NCI-H748 treated with DMSO at 0.1 percent for 48 hours (cell line): ENCODE measurements at places on chromosomes 12 and 14.

- DNase-seq: no peak
These were observed 1.8 kb downstream of the PITPNM2 start for GRCh38 chr12:123149088-123149487.

DNA sequence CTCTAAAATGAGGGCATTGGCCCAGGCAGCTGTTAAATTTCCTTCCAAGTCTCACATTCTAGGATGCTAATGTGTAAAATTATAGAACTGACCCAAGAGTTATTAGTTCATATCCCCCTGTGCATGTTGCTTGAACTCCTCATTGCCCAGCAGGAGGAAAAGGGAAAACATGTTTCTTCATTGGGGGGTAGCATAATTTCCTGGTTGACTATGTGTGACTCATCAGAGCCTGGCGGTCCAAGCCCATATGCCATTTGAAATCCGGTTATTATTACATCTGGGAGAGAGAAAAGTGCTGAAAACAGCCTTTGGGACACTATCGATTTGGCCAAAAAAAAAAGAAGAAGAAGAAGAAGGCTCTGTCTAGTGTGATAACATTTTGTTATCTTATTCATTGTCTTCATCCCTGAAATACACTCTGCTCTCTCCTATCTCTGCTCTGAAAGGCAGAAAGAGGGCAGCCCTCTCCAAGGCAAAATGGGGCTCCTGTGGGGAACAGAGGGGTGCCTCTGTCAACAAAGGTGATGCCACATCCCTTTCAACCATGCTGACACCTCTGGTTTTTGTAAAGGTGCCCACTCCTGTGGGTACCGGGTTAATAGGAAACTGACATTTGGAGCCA lies 114.2 kb downstream of the DAD1 start:
- no peak for DNase-seq

GRCh38 chr14:56206596-56206995 lies 88.4 kb downstream of the PELI2 start:
- no peak for DNase-seq

- DNase-seq: no peak
These were observed 9.0 kb downstream of the BCL11B start for GRCh38 chr14:99262977-99263448.

DNA sequence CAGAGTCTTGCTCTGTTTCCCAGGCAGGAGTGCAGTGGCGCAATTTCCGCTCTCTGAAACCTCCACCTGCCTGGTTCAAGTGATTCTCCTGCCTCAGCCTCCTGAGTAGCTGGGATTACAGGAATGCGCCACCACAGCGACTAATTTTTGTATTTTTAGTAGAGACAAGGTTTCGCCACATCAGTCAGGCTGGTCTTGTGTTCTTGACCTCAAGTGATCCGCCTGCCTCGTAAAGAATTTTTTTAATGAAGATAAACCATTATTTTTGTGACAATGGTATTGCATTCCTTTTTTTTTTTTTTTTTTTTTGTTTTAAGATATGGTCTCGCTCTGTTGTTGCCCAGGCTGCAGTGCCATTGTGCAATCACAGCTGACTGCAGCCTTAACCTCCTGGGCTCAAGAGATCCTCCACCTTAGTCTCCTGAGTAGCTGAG lies 25.8 kb downstream of the ACVR1B start:
- no peak for DNase-seq

GRCh38 chr14:67018720-67019119 lies 170.5 kb upstream of the GARIN2 start:
- DNase-seq: no peak

GRCh38 chr12:104187446-104188155 lies 28.0 kb upstream of the TXNRD1 start:
- DNase-seq: no peak

- DNase-seq: no peak
These were observed 95.4 kb upstream of the SLC38A4 start for GRCh38 chr12:46921048-46921763.

DNA sequence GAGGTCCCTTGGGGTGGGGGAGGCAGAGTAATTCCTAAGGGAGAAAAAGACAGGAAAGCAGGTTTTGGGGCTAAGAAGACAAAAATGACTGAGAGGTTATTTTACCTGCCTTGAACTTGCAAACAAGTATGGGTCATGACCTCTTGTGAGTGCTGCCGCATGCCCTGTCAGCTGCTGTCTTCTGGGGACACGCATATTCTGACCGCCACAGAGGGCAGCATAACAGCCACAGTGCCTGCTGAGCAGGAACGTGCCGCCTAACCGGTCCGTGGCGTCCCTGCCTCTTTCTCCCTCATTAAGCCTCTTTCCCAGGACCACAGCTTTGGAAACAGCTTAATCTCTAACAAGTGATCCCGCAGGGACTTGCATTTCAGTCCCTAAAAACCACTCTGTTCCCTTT lies 51.3 kb upstream of the KCNA1 start:
- no peak for DNase-seq

DNA sequence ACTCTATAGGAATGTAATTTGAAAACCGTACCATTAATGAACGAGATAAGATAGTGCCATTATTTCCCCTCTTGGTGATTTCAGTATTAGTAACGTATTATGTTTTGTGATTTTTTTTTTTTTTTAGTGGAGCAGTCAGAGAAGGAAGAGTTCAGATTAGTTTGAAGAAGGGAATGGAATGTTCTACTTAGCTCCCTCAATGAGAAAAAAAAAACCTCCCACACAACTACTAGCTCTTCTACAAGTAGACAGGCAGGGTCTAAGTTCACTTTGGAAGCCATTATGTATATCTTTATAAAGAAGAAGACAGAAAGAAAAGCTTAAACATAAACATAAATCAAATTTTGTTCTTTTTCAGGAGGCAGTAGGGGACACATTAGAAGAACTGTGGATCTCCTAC lies 27.3 kb downstream of the PNMA1 start:
- DNase-seq: no peak

DNA sequence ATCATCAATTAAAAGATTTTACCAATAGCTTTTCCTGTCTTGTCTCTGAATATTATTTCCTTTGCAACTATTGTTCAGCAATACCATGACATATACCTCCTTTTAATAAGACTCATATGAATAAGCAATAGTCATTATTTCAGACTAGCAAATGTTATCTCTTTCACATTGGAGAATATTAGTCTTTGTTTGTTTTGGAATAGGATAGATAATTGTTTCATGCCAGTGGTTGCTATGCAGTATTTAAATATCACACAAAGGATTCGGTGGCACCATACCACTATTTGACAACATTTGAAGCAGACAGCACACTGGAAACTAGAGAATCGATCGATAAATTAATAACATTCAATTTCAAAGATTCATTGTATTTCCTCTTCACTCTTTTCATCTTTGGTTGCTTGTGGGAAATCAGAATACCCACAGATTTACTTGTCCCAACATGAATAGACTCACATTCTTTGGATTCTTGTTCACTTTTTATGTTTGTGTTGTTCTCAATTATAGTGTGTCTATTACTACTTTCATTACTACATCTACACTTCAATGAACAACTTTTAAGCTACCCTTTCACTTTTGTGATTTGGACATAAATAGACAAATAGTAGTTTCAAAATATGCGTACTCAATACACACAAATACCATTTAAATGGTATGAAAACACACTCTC lies 42.7 kb upstream of the TBPL2 start:
- DNase-seq: no peak

GRCh38 chr12:94010307-94010706 lies 138.1 kb upstream of the PLXNC1 start:
- DNase-seq: no peak

DNA sequence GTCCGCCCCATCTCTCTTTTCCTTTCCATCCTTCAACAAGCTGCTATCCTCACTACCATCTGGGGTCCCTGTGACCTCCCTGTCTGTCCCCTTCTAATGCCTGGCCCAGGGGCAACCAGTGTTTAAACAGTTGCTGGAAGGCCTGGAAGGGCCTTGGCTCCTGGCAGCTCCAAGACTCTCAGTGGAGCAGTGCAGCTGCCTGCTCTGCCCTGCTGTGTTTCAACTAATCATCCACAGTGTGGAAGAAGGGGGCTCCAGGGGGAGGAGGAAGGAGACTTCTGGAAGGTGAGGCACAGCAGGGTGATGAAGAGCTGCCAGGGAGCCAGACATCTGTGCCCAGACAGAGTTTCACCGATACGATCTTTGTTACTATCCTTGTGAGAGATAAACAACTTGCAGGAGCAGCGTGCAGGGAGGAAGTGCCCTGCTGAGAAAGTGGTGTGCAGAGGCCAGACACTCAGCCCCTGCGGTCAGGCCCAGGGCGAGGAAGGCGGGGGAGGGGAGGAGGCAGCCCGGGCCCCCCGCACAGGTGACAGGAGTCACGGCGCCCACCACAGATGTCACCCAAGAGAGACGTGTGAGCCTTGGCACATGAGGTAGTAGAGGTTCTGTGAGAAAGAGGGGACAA lies 1061.8 kb downstream of the BCL11B start:
- DNase-seq: no peak

- no peak for DNase-seq
These were observed 164.7 kb downstream of the RAD51B start for GRCh38 chr14:67984274-67984673.

- no peak for DNase-seq
These were observed 133.4 kb upstream of the RAP1B start for GRCh38 chr12:68477261-68477772.

- no peak for DNase-seq
These were observed 80.6 kb downstream of the PRKAB1 start for GRCh38 chr12:119748497-119748896.

DNA sequence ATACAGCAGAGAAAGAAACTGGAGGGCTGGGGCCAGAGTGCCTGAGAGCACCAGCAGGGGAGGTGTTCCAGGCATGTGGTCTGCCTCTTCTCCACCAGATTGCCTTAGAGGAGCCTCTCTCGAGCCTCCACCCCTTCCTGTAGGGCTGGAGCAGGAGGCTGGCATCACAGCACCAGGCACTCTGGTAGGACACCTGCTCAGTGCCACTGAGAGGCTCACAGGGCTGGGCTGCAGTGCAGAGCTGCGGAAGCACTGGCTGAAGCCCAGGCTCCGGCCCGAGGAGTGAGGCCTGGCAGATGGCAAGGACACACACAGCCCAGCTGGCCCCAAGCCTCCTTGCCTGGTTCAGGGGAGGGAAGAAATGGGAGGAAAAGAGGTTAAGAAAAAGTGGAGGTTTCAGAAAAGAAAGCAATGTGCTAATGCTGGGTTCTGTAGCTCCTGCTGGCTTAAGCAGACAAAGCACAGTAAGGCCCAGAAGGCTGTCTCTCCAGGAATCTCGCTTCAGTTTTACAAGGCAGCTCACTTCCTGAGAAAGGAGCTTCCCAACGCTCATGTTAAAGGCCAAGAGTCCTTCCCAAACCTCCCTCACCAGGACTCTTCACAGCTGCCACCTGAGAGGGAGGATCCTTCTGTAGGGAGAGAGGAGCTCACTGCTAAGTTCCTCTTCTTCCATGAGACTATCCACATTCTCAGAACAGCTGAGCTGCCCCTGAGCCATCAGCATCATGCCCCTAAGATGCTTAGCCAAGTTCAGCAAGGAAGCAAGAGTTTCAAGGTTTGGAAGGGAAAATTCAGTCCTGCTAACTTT lies 23.8 kb downstream of the SPTB start:
- DNase-seq: no peak

- DNase-seq: no peak
These were observed 15.2 kb upstream of the EIF5 start for GRCh38 chr14:103318750-103319419.

GRCh38 chr12:12726555-12727093 lies 9.5 kb downstream of the CDKN1B start:
- no peak for DNase-seq

DNA sequence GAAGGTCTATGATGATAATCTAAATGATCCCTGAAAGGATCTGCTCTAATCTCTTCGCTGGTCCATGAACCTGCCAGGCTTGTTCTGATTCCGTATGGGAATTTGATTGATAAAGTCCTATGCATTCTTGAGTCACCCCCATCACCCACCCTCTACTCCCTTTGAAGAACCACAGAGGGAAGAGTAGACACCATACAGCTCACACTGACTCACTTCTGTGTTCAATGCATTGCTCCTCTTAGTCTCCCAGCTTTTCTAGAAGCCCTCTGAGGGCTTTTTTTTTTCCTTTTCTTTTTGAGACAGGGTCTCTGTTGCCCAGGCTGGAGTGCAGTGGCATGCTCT lies 18.5 kb upstream of the GPRC5A start:
- no peak for DNase-seq

GRCh38 chr12:118377021-118377883 lies 897 bp downstream of the SUDS3 start:
- DNase-seq: no peak

DNA sequence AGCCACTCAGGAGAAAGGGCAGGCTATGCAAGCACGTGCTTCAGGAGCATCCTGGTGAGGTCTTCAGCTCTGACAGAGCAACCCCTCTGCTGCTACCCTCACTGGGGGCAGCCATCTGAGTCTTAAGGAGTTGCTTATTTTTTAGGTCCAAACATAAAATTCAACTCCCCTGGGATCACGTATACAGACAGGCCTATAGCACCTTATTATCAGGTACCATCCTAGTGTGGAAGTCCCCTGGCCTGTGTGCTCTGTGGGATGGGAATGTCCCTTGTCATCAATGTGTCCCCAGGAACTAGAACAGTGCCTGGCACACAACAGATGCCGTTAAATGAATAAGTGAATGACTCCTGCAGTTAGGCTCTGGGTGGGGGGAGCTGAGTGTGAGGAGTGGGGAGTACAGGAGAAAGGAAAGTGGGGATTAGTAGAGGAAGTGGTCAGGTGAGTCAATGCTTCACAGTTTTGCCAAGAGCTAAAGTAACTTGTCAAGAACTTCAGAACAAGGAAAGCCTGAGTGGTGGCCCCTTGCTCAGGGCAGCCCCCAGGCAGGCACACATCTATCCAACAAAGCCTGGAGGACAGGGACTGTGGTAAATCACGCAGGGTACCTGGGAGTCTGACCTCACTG lies 33.5 kb downstream of the DAD1 start:
- DNase-seq: no peak

- no peak for DNase-seq
These were observed 367.0 kb upstream of the ATP2B1 start for GRCh38 chr12:90075685-90076084.

- DNase-seq: no peak
These were observed 4.3 kb upstream of the APPL2 start for GRCh38 chr12:105240228-105240627.

DNA sequence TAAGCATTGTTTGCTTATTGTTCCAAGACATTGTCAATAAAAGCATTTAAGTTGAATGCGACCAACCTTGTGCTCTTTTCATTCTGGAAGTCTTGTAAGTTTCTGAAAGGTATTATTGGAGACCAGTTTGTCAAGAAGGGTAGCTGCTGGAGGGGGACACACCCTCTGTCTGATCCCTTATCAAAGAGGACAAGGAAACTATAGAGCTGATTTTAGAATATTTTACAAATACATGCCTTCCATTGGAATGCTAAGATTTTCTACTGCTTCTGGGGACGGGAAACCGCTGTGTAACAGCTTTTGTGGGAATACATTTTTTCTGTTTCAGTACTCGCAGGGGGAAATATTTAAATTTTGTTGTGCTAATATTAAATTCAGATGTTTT lies 3.5 kb downstream of the FOS start:
- DNase-seq: no peak

GRCh38 chr14:86770186-86770585 lies 1222.8 kb downstream of the GALC start:
- DNase-seq: no peak

DNA sequence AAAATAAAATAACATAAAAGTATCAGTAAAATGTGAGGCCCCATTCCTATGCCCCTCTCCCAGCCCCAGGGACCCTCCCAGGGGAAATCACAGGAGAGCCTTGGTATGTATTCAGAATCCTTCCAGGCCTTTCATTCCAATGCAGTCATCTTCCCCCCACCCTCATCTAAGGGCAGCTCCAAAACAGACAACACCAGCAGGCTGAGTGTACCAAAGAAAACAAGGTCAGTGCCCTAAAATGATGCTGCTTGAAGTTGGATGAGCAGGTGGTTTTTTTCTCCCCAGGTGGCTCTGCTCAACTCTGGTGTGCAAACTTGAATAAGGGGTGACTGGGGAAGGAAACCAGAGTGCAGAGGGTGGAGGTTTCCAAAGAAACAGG lies 56.2 kb downstream of the TSPAN9 start:
- no peak for DNase-seq
